ENCODE measurements at places on chromosomes 16 and 17.

DNA sequence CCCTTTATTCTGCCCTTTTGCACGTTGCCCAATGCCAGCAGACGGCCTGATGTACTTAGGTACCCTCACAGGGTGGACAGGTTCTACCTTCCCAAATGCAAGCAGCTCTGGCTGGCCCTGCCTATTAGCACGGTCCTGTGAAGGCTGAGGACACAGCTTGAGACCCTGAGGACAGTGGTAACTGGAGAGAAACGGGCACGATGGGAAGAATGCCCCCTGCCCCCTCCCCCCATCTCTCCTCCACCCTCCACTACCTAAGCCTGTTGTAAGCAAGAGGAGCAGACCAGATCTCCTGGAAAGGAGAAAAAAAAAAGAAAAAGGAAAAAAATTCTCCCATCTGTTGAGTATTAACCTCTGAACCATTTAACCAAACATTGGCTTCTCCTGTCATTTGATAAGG is 34.1 kb downstream of the MEOX1 start:
- DNase-seq, result no peak

DNA sequence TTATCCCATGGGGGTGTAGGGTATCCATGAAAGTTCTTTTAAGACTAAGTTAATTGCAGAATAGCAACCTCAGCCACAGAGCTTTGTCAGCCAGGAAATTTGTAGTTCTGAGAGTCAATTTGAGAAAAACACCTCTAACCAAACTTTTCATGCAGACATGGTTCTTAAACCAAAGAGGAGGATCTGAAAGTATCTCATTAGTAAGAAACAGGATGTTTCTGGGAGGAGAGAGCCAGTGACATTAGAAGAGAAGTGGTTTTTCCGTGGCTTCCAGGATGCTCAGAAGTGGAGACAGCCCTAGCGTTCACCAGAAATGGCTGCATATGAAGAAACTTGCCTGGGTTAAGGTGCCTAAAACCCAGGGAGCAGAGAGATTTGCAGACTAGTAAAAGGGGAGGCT is 7.9 kb downstream of the GNAO1 start:
- no peak for DNase-seq

DNA sequence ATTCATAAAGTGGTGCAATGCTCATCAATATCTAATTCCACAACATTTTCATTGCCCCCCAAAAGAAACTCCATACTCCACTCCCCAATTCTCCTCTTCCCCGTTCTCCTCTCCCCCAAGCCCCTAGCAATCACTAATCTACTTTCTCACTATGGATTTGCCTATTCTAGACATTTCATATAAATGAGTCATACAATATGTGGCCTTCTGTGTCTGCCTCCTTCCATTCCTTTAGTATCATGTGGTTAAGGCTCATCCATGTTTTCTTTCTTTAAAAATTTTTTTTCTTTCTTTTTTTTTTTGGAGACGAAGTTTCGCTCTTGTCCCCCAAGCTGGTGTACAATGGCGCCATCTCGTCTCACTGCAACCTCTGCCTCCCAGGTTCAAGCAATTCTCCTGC is 56.3 kb upstream of the HAS3 start:
- DNase-seq, result no peak

GRCh38 chr17:18300725-18301480 is 13.9 kb downstream of the TOP3A start:
- no peak for DNase-seq

DNA sequence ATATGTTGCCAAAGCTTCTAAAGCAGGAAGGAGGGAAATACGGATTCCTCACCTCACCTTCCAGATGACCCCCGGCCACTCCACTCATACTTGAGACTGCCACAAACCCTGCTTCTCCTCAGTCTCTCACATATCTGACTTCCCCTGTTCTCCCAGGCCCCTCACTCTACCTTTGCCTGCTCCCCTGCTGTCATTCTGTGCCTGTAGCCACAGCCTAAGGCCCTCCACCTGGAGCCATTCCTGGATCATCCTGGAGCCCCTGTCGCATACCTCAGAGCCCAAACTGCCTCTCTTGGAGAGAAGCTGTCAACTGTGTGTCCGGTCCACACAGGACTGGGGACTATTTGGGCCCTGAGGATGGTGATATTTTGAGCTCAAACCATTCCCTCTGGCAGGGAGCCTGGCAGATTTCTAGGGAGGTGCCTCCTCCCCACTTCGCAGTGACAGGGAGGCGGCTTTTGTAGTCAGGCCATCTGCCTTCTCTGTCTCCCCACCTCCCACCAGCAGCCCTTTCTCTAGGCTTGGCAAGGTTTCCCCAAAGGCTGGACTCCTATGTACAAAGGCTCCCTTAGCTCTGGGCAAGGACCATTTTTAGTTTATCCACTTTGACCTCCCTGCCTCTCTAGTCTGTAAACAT is 2.3 kb upstream of the MED24 start:
- DNase-seq, result peak; percentile 22

- no peak for DNase-seq
These were observed 1.6 kb upstream of the ETV4 start for GRCh38 chr17:43547659-43548256.

- no peak for DNase-seq
These were observed 306.1 kb upstream of the KIF2B start for GRCh38 chr17:53516636-53517035.

DNA sequence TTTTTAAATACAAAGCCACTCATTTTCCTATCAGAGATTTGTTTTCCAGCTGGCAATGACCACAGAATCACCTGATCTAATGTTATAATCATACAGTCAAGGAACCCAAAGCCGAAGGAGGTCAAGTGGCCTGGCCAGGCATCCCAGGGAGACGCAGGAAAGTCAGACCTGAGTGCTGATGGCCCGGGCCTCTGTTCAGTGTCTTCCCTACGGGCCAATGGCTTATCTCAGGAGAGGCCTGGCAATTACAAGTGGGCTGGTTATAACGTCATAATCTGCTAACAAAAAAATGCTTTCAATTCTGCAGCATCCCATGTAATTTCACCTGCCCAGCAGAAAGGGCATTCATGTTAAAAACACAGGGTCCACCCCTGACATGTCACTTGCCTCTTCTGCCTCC is 43.5 kb downstream of the ARHGAP17 start:
- DNase-seq, result no peak

DNA sequence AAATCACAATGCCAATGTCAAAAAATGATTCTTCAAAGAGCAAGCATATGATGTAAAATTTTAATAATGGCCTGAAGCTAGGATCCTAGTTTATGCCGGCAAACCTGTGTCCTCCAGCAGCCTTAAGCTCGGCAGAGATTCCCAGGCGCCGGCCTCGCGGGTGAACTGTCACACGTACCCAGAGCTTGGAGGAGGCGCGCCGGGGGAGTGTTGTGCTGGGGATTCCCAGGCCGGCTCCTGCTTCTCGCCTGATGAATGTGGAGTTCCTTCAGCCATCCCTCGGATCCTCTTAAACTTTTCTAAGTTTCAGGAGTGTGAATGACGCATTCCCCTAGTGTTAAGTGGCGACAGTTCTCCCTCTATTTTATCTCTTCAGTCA is 19.1 kb upstream of the NTN1 start:
- no peak for DNase-seq

DNA sequence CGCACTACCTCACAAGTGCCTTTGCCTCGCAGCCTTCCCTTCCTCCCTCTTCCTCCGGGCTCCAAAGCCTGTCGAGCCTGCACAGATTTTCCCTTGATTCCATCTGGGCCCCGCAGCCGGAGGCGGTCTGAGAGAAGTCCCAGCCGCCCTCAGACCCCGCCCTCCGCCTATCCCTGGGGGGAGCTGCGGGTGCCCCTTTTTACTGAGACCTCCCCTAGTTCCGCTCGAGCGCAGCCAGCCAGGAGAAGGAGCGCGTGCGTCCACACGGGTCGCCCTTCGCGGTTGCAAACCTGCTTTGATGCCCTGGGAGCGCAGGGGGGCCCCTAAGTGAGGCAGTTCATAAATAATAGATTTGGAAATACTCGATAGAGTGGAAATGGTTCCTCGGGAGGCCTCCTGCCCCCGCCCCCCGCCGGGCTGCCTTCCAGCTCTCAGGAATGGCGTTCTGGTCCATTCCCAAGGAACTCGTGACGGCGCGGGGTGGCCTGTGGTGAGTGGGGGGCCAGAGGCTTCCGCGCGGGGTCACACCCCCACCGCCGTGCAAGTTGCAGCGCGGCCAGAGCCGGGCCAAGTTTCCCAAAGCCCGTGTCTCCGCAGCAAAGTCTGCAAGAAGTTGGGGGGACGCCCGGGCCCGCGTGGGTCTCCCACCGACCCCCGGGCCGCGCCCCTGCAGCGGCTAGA is 610 bp downstream of the C16orf74 start:
- DNase-seq, result no peak

GRCh38 chr16:68760671-68761275 is 23.7 kb downstream of the CDH1 start:
- no peak for DNase-seq

- peak; percentile 62 for DNase-seq
These were observed 20.3 kb downstream of the RHBDL3 start for GRCh38 chr17:32285746-32286517.

DNA sequence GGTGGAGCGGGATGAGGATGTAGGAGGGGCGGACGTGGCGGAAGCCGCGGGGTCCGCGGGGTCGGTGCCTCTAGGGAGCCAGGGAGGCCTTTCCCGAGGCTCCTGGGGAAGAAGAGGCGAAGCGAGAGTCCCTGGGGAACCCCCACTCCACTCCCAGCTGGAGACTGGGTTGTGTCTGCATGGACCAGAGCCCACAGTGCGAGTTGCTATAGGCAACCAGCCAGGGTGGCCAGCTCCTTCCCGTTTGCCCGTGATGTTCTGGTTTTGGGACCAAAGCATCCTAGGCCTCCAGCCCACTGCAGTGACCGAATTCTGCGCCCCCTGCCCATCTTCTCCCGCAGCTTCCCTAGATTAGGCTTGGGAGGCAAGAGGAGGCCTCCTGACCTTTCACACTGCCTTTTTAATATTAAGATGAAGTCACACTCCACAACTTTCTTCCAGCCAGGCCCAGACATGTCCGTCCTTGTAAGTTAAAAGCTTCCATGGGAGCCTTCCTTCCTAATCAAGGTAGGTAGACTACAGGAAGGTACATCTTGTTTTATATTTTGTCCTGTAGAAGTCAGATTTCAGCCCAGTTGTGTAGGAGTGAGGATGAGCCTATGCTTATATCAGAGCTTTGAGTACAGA is 469 bp downstream of the AMZ2 start:
- peak; percentile 36 for DNase-seq

DNA sequence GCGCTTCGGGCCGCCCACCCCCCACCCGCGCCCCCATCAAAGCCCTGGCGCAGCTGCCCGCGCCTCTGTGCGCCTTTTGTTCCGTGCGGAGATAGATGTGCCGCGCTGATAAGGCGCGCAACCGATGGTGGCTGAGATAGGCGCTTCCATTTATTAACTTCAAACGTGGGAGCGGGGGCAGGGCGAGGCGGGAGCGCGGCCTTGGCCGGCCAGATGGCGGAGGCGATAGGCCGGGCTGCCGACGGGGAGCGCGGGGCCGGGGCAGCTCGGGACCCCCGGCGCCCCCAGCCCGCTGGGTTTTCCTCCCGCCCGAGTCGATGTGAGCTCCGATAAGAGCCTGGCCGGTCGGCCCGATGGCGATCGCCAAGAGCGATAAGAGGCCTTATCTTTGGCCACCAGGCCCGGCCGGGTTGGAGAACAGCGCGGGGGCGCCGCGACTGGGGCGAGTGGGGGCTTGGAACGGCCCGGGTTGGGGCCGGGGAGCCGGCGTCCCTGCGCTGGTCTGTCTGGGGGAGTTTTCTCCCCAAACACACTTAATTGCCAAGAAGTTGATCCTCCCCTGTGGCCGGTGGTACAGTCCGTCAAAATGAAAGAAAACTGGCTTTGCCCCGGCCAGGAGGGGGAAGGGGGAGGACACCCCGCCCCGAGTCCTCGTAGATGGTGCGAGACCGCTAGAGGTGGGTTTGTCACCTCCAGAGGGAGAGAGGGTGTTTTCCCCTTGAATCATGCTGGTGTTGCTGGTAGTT is 2.7 kb downstream of the ZFPM1 start:
- peak; percentile 90 for DNase-seq

GRCh38 chr16:31880322-31880979 is 6.8 kb downstream of the ZNF267 start:
- peak; percentile 72 for DNase-seq

DNA sequence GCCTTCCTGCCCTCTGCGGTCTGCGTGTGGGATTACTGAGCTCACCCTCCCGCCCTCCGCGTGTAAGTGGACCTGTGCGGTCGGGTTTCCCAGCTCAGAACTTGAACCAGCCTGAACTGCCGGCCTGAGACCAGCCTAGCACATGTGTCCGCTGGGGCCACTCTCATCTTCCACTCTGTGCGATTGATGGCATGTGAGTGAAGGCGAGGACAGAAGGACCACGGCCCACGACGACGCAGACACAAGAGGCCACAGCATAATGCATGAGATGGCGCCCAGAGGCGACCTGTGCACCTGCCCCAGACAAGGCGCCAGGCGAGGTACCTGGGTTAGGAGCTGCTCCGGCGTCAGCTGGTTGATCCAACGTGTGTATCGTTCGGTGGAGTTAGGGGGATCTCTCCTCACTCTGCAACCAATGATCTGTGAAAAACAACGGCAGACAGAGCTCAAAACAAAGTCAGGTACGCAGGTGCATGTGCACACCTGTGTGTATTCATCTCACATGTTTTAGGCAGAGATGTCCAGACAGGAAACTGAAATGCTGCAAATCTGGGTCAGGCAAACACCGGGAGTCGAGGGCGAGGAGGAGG is 74.5 kb upstream of the METRNL start:
- no peak for DNase-seq

DNA sequence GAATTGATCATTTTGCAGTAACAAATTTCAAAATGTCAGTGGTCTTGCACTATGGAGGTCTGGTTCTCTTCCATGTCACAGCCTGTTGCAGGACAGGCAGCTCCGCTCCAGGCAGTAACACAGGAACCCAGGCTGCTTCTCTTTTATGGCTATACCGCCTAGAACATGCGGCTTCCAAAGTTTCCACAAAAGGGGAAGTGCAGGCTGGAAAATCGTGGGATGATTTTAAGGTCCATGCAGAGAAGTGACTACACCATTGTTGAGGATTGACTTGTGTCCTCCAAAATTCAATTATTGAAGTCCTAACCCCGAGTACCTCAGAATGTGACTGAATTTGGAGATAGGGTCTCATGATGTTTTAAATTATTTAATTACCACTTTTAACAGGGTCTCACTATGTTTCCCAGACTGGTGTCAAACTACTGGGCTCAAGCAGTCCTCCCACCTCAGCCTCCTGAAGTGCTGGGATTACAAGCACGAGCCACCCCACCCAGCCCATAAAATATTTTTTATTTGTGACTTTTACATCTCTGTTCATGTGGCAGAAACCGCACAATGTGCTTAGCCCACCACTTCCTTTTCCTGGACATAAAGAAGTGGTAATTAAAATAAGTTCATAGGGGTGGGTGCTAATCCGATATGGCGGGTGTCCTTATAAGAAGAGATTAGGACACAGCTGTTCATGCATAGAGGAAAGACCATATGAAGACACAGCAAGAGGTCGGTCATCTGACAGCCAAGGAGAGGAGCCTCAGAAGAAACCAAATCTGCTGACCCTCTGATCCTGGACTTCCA is 279.2 kb upstream of the RPL38 start:
- no peak for DNase-seq

GRCh38 chr16:66754819-66755218 is 3.4 kb upstream of the DYNC1LI2 start:
- DNase-seq, result no peak

DNA sequence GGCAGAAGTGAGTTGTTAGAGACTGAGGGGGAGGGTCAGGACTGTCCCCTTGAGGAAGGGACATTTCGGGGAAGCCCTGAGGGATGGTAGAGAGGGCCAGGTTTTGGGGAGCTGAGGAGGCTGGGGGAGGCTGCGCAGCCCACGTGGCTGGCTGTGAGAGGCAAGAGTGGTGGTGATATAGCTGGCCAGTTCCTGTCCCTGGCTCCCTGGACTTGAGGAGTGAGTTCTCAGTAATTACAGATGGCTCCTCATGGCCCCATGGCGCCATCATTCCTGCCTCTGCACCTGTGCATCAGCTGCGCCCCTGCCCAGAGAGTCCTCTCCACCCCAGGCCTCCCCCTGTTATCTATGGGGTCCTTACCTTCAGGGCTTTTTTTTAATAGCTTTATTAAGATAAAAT is 30.3 kb downstream of the MPRIP start:
- no peak for DNase-seq

Data from hematopoietic multipotent progenitor cell treated with erythropoietin and hydrocortisone succinate and interleukin-3 and kit ligand, for 8 days (in vitro differentiated cells).